ENCODE measurements at places on chromosomes 7 and 10.
A peak's percentile ranks its signal among the peaks of the same experiment; 100 is the strongest.

GRCh38 chr7:118214051-118214832 is 10.3 kb upstream of the ANKRD7 start:
- DNase-seq = peak; percentile 77

- no peak for DNase-seq
These were observed 80.1 kb downstream of the GRID1 start for GRCh38 chr10:86286236-86287109.

GRCh38 chr10:52993109-52993508 is 220.5 kb upstream of the MBL2 start:
- DNase-seq = no peak

DNA sequence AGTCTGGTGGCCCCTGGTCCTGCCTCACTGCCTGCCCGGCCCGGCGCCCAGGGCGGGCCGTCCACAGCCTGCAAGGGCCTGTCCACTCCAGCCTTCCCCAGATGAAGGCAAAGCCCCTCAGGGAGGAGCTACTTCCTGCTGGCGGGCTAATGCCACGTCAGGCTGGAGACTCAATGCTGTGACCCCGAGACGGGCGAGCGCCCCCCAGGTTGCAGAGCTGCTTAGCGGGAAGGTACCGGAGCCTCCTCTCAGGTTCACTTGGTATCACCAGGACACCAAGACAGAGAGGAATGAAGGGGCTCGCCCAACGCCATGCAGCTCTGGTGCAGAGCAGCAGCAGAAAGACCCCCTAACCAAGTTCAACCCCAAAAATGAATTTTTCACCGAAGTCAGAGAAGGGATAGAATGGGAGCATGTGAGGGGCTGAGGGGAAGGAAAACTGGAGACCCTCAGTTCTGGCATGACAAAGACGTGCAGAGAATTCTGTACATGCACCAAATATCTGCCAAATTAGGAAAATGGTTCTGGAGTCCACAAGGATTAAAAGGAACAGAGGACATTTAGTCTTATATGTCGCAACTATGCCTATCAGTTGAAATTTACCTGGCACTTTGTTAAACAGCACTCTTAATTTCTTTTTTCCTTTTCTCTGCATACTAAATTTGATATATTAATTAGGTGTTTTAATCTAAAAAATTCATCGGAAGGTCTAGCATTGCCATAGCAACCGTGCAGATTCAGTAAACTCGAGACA is 2.8 kb downstream of the STK32C start:
- DNase-seq = no peak

GRCh38 chr10:58451193-58451889 is 61.3 kb upstream of the BICC1 start:
- DNase-seq = no peak
